ENCODE measurements at places on chromosomes 4 and X.

DNA sequence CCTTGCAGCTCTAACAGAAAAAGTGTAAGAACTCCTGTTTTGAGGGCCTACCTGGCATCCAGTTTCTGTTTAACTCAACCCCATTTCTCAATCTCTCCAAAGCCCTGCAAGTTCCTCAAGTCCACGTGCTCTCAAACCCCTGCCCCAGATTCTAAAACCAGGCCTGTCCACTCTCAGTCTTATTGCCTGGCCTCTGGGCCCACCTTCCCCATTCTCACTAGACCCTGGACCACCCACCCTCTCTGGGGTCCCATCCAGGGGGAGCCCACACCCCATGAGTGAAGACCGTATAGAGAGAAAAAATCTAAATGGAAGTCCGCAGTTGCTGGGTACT is 58.3 kb downstream of the TLR10 start:
- no peak for DNase-seq

DNA sequence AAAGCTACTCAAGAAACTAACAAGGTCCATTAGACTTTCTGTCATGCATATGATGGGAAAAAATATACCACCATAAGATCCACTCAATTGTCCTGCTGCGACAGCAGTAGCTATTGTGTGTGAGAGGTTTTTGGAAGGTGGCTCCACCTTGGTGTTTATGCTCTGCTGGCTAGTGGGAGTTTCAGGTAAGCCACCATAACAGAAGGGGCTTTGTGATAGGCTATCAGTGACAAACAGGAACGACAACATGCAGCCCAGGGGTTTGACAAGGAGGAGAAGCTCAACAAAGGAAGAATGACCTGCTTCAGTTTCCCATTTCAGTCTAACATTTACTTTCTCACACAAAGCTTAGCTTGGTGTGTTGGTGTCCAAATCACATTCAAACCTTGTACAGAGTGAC is 182.6 kb downstream of the ATOH1 start:
- no peak for DNase-seq

GRCh38 chr4:165096776-165097175 is 15.9 kb downstream of the TMEM192 start:
- DNase-seq = peak; percentile 31

GRCh38 chr4:1356181-1356998 is 9.4 kb downstream of the UVSSA start:
- DNase-seq = peak; percentile 57

- DNase-seq = peak; percentile 70
Observed at GRCh38 chr4:170005472-170005871, 20.7 kb downstream of the MFAP3L start.

DNA sequence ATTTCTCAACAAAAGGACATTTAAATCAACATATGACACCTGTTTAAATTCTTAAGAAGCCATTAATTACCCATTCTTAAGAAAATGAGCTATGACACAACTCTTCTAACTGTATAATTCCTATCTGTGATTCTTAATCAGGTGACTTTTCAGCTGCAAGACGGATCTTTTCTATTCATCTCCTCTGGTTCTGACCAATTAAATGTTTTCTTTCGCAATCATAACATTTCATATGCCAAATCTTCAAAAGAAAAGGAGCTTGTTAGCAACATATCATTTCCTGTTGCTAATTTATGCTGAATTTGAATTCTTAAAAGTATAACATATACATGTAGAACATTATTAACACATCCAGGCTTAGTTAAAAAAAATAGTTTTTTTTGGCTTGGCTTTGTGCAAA is 62.5 kb downstream of the SEL1L3 start:
- DNase-seq = no peak

- DNase-seq = no peak
Observed at GRCh38 chrX:155235891-155236290, 19.6 kb downstream of the VBP1 start.

GRCh38 chr4:145390571-145390970 is 91.1 kb upstream of the SMAD1 start:
- DNase-seq = peak; percentile 70

DNA sequence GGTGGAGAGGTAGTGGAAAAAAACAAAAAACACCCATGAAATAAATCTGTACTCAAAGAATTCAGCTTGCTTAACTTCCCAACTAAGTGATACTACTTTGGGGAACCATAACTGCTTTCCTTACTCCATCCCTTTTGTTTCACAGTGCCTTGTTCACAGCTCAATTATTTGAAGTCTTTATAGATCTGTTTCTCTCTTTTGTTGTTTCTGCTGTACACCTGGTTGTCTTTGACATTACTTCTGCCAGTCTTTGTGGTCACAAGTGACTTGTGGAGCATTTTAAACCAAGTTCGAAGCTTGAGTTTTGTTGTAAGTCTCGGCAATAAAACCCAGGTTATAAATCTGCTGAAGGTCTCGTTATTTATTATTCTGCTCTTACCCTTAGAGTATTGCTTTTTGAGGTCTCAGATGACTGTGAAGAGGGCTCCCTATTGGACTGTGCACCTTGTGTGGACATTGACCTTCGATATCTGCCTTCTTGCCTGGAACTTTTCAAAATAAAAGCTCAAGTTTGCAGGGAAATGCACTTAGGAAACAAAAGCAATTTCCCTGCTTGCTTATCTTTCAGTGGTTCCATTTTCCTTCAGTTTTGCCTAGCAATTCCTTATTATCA is 59.8 kb downstream of the ANK2 start:
- DNase-seq = no peak

GRCh38 chrX:123201720-123202119 is 17.6 kb downstream of the GRIA3 start:
- DNase-seq = no peak

- peak; percentile 2 for DNase-seq
Observed at GRCh38 chrX:22357621-22358020, 84.9 kb downstream of the CBLL2 start.

DNA sequence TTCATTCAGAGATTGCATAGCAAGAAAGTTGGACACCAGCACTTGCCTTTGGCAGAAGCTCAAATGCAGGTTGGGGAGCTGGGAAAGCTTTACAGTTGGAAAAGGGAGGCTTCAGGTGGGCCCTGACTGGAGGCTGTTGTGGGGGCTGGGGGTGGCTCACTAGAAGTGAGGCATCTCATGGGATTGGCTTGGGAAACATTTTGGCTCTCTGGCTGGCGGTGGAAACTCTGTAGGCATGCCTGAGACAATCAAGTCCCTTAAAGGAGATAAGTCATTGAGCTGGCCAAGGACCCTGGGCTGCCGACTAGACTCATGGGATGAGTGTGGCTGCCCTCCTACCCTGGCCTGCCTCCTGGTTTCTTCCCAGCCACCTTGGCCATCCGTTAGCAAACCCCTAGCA is 31.4 kb upstream of the STS start:
- no peak for DNase-seq

DNA sequence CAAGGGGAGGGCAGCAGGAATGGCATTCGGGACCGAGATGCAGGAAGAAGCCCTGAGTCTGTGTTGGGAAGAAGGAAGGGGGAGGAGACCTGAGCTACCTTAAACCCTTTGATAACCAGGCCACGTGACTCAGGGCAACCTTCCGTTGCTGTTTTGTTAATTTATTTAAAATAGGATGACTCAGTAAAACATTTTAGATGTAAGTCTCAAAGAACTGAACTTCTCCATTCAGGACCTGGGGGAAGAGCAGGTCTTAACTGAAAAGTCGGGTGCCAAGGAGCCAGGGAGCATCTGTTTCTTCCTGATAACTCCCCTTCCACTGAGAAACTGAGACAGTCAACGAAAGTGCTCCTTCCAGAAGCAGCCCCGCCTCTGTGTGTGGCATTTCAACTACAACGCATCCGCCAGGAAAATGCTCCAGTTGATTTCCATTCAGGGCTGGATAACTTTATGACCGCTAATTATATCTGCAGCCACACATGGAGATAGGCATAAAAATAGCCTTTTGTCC is 88.0 kb downstream of the IRF2 start:
- DNase-seq = peak; percentile 60

DNA sequence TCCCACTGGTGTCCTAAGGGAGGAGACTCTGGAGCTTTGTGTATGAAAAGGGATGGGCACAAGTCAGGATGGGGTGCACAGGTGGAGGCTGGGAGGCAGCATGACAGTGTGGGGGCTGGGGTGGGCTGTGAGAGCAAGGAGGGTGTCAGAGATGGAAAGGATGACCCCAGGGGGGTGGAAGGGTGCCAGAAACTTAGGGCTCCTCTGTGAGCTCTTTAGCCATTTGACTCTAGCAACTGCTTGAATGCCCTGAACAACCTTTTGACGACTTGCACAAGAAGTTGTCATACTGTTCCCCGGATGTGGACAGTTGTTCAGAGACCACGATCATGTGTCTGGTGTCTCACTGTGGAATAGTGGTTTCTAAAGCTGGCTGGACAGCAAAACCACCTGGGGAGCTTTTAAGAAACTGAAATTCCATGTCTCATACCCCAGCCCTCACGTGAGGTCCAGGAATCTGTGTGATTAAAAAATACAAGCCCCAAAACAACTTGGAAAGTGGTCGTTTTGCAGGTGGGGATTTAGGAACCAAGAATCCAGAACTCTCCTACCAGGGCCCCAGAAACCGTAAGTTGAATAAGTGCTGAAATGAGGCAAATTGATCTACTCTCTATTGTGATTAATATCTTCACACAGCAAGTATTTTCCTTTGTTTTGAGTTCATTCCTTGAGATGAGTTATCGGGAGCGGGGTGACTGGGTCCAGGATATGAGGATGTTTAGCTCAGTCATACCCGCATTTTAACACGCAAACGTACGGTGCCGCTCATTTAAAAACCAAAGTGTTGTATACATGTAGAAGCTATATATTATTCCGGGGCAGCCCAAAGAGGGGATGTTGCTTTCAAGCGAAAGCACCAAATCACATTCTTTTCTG is 3.4 kb downstream of the RHOH start:
- DNase-seq = peak; percentile 86

GRCh38 chrX:150085881-150086280 is 147.6 kb upstream of the EOLA2 start:
- DNase-seq = no peak

GRCh38 chr4:5084911-5085475 is 33.7 kb downstream of the STK32B start:
- DNase-seq = peak; percentile 10

GRCh38 chr4:72974694-72975487 is 94.6 kb downstream of the COX18 start:
- peak; percentile 28 for DNase-seq

Data from myocyte (in vitro differentiated cells).